MG63 (cell line): ENCODE measurements at places on chromosomes 5 and 9. TPM values are rescaled to one million over a fixed set of nuclear protein-coding genes. Genes with fewer than 3 reads are reported as not detected.

PCDH1 gene
- total RNA-seq: 3.8 and 12.8 TPM in 2 replicates

DPYSL3 gene
- total RNA-seq: 84.1 and 90.7 TPM in 2 replicates

MLANA gene
- total RNA-seq: not detected in 2 replicates

CYSRT1 gene
- total RNA-seq: 0.89 and 1.5 TPM in 2 replicates

RPL12 gene
- total RNA-seq: 2,095 and 2,469 TPM in 2 replicates

OBP2B gene
- total RNA-seq: not detected in 2 replicates
